ENCODE measurements at places on chromosomes 11 and 22. TPM values are rescaled to one million over a fixed set of nuclear protein-coding genes. Genes with fewer than 3 reads are reported as not detected.

The TMPRSS6 gene
- total RNA-seq = not detected

- DNase-seq = no peak
Measured at GRCh38 chr11:15665368-15665871, 550.7 kb downstream of the INSC start.

GRCh38 chr11:28571371-28571770 is 463.2 kb downstream of the METTL15 start:
- no peak for DNase-seq

DNA sequence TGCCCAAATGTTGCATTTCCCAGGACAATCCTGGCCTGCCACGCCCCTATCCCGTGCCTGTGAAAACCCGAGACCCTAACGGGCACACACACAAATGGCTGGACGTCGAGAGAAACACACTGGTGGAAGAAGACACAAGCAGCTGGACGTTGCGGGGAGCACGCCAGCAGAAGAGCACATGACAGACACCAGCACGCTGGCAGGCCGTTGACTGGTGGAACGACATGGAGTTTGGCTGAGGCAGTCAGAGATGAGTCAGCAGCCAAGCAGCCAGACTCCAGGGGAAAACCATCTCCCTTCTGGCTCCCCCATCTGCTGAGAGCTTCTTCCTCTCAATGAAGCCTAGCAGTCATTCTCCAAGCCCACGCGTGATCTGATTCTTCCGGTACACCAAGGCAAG is 606.7 kb upstream of the LRRC4C start:
- peak; percentile 29 for DNase-seq

The FOLR1 gene
- 0.49 TPM for total RNA-seq

DNA sequence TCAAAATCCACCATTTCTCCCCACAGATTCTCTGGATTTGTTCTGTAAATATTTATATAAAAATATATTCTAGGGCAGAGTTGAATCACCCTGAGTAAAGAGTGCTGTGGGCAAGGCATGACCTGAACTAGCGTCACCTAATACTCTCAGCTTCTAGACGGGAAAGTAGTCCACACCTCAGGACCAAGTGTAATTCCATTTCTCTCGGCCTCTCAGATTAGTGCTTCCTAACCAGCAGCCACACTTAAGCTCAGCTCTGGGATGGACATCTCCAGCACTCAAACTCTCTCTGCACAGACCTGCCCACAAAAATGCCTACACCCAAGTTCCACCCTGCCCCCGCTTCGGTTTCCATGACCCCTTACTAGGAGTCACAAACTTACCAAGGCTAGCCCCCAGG is 5.3 kb downstream of the SPTBN2 start:
- no peak for DNase-seq
